ENCODE measurements at places on chromosomes 7 and 10.

GRCh38 chr7:6256109-6256483, 16.3 kb downstream of the CYTH3 start:
- DNase-seq: peak; percentile 68

GRCh38 chr7:8133188-8133848, 128.6 kb downstream of the ICA1 start:
- no peak for DNase-seq

GRCh38 chr7:47991270-47991669, 11.9 kb upstream of the HUS1 start:
- no peak for DNase-seq

GRCh38 chr10:98429320-98430072, 14.5 kb upstream of the PYROXD2 start:
- DNase-seq: no peak
